ENCODE measurements at places on chromosomes 1 and 21.

GRCh38 chr1:202844935-202845334 is 34.2 kb downstream of the PCAT6 start:
- DNase-seq = no peak

GRCh38 chr1:53144201-53144600 is 1.8 kb upstream of the SLC1A7 start:
- no peak for DNase-seq

DNA sequence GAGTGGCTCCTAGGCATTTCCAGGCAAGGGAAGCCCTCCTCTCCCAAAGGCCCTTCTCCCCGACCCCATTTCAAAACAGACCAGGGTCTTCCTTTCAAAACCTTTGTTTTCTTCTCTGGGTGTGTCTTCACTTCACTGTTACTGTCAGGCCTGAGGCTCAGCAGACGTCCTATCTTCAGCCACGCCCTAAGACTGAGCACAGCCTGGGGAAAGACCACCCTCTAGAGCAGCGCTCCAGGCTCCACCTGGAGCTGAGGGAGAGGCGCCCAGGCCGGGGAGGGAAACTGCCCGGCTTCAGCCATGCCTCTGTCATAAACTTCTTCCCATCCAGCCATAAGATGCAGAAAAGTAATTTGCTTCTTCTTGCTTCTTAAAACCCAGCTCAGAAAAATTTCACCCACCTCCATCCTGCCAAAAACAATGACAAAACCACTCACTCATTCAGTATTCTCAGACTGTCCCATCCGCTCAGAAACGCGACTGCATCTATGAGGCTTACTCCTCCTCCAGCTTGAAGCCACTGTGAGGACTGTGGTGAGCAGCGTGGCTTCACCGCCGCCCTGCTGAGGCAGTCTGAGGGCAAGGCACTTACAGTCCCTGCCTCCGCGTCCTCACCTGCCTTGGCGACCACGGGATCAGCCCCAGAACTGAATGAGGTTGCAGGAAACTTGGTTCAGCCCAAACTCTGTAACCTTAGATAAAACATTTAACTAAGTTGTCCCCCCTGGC is 36.1 kb downstream of the VN1R5 start:
- DNase-seq = no peak

GRCh38 chr21:41236352-41236973 is 68.5 kb downstream of the BACE2 start:
- DNase-seq = no peak

DNA sequence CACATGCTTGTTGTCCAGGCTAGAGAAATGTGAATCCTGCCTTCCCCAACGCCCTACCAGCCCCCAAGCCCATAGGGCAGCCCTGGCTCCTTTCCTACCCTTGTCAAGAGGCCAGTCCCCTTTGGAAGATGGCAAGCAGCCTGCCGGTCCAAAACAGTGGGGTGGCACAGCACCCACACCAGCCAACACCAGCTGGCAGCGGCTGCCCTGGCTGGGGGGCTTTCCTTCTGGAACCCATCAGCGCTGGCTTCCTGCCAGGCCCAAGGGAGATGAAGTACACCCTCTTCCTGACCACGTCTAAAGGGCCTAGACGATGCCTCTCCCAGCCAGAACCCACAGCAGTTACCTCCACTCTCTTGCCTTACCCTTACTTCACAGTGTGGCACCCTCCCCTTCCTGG is 24.2 kb downstream of the KCNN3 start:
- no peak for DNase-seq

GRCh38 chr1:29113413-29114117 is 10.1 kb downstream of the TMEM200B start:
- no peak for DNase-seq

- no peak for DNase-seq
These were observed 11.6 kb upstream of the SMYD3 start for GRCh38 chr1:246518456-246519205.

DNA sequence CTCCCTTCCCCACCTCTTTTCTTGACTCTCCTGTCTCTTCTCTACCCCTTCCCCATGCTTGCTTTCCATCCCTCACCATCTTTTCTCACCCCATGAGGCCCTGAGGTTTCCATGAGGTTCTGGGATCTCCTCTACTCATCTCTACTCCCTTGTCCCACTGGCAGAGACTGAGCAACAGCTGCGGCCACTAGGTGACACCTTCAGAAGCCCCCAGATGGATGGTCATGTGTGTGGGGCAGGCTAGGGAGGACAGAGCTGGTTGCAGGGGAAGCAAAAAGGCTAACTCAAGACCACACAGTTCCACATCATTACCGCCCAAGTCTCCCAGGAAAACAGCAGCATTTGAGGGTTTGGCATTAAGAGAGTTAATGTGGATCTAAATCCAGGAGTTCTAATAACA is 45.0 kb downstream of the LRRN2 start:
- DNase-seq = no peak

- DNase-seq = no peak
These were observed 38.8 kb upstream of the RGS8 start for GRCh38 chr1:182723200-182723599.

GRCh38 chr1:8116894-8117264 is 90.8 kb upstream of the ERRFI1 start:
- no peak for DNase-seq

DNA sequence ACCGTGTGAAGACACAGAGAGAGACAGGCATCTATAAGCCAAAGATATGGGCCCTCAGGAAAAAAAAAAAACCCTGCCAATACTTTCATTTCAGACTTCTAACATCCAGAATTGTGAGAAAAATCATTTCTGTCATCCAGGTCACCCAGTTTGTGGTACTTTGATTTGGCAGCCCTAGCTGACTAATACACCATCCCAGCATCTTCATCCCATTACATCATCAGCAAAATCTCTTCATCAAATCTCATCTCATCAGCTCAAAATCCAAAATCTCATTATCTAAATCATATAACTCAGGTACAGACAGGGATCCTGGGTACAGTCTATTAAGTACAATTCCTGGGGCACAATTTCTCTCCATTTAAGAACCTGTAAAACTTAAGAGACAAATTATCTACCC is 51.9 kb upstream of the GJA8 start:
- no peak for DNase-seq

DNA sequence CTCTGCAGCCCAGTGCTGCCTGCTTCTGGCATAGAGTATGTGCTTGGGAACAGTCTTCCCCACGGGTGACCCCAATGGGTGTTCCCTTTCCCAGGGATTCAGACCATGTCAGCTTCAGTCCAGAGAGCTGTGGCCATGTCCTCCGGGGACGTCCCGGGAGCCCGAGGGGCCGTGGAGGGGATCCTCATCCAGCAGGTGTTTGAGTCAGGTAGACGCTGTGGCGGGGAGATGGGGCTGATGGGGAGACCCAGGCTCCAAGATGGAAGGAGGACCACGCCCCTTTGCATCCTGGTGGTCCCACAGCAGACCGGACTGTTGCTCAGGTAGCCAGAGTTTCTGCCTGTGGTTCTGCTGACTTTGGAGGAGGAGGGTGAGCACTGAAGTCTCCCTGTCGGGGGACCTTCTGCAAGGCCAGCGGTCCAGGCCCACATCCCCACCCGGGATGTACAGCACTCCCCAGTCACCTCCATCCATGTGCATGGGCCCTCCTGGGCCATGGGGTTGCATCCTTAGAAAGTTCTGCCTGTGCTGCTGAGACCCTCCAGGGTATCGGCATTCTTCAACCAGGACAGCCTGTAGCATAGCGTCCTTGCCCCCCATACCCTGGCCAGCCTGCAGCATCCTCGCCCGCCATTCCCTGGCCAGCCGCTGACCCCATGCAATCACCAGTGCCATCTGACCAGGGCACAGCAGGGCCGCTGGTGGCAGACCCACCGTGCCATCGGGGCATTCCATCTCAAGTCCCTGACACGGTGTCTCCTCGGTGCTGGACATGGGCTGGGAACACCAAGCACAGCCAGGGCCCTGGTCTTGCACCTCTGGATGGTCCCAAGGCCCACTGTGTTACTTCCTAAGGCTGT is 2.8 kb downstream of the AIRE start:
- DNase-seq = no peak

DNA sequence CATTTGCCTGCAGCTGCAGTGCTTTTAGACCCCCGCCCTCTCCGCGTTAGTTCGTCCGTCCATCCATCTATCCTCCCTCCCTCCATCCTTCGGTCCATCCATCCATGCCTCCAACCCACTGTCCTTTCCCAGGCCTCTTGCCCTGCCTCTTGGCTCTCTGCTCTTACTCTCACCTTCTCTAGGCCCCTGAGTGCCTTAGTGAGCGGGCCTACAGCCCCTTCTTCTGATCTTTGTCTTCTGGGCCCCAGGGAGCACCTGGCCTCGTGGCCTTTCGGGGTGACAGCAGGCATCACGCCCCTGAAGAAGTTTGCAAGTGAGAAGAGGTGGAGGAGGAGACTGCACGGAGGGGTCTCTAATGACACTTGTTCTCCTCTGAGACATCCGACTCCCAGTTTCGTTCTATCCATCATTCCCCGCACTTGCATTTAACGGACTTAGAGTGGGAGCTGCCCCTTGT is 842 bp downstream of the ATXN7L2 start:
- DNase-seq = no peak

GRCh38 chr1:4119516-4120220 is 219.6 kb upstream of the C1orf174 start:
- DNase-seq = no peak

- DNase-seq = no peak
These were observed 28.3 kb downstream of the THAP3 start for GRCh38 chr1:6652986-6653385.

- no peak for DNase-seq
These were observed 12.7 kb downstream of the INSL5 start for GRCh38 chr1:66788231-66788939.

- no peak for DNase-seq
These were observed 35.2 kb upstream of the EEIG2 start for GRCh38 chr1:108524676-108525075.

- DNase-seq = no peak
These were observed 560 bp downstream of the PLEKHM2 start for GRCh38 chr1:15684468-15685291.

GRCh38 chr1:203282720-203283542 is 22.4 kb upstream of the BTG2 start:
- no peak for DNase-seq

DNA sequence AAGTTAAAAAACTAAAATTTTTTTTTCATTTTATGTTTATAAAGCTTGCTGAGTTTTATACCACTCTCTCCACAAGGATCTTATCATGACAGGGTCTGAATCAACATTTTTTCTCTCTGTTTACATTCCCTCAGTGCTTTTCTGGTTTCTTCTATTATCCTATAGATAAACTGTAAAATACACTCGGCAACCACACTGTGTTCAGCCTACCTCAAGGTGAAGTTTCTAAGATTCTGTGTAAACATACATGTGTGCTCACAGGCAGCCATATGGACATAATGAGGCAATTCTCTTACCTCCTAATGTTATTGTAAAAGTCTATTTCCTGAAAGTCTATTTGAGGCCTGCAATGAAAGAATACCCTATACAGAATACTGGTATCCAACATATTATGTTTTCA is 114.6 kb downstream of the NTPCR start:
- no peak for DNase-seq

- no peak for DNase-seq
These were observed 738.0 kb downstream of the PTPRU start for GRCh38 chr1:29974316-29974724.

DNA sequence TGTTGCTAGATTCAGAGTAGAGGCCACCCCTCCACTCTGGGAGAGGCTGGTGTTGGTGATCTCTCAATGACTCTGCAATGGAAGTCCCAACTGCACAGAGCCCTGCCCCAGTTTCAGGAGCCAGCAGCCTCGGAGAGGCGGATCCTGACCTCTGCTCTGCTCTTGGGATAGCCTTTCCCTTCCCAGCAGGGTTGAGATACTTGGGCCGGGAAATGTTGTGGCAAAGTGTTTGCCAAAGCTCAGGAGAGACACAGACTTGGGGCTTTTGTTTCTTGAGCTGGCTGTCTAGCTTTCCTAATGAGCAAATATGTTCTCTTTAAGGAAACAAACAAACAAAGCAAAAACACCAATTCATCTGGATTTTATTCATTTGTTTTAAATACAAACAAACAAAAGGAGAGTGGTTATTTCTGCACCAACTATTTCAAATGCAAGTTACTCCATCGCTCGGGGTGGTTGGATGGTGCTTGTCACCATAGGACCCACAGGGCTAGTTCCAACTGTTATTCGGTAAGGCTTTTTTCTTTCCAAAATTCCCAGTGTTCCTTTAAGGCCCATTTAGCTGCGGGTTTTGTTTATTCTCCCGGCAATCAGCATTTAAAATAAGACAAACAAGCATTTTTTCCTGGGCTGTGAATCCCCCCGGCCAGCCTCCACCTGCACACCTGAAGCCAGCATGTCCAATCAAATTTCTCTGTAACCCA is 193.9 kb upstream of the LMO4 start:
- DNase-seq = no peak

GRCh38 chr1:47921935-47922415 is 75.2 kb downstream of the TRABD2B start:
- DNase-seq = no peak

GRCh38 chr1:173451981-173452380 is 25.2 kb upstream of the PRDX6 start:
- DNase-seq = no peak

All from cortex of kidney (tissue), 1 donor.